Stimulated activated CD8-positive, alpha-beta memory T cell treated with anti-CD3 and anti-CD28 coated beads, Interleukin-15, amount 100 ng/mL, for 1 hour (primary cell): ENCODE measurements at places on chromosomes 7 and 10.

- DNase-seq, result no peak
Observed at GRCh38 chr7:157557263-157557662, 220.5 kb downstream of the DNAJB6 start.

DNA sequence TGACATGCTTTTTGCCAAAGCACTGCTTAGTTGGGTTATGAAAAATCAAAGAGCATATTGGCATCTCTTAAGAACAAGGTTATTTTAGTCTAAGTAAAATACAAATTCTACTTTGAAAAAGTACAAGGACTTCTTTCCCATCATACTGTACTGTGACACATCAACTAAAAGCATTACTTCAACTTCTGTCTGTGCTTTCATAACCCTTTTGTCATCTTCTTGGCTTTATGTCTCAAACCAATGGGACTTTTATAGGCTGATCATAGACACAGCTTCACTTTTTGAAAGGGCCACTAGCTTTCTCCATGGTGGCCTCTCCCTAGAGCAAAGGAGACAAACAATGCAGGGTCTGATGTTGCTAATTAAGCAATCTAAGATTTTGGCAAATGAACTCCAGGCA lies 188.9 kb upstream of the CSTF2T start:
- DNase-seq, result no peak

- no peak for DNase-seq
Observed at GRCh38 chr10:93913706-93914105, 19.9 kb downstream of the SLC35G1 start.

- no peak for DNase-seq
Observed at GRCh38 chr10:102540023-102540422, 36.3 kb downstream of the SUFU start.

DNA sequence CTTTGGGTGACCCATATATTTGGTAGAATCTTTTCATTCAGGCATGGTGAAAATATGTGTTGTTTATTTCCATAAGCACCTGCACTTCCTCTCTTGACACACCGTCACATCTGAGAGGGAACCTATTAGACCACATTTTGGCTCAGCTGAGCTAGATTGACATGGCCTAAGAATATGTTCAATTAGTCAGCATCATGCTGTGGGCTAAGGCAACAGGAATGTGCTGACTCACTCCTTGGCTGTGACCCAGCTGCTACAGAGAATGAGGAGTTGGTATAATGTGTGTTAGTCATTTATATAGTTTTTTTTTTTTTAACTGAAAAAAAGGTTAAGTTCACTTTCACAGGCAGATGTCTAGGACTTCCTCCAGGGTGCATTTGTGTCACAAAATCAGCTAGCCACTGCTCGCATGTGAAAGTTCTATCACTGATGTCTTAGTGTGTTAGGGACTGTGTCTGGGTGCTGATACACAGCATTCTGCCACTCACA lies 180.6 kb downstream of the SEMA3E start:
- no peak for DNase-seq

- DNase-seq, result no peak
Observed at GRCh38 chr10:70891627-70892026, 3.3 kb upstream of the PCBD1 start.

DNA sequence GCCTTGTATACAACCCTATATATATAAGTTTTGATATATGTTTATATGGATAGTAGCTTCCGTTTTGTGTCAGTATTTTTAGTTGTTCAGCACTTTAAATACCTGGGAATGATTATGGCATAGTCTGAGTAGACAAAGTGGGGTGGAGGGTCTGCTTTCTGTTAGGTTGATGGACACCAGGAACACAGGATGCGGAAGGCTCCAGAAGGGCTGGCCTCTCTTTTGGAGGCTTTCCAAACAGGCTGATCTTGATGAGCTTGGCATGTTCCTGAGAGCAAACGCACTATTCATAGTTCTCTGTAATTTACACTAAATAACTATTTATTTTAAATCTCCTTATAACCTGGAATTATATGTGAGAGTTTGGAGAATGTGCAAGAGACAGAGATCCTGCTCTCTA lies 12.7 kb downstream of the AKR1E2 start:
- no peak for DNase-seq

DNA sequence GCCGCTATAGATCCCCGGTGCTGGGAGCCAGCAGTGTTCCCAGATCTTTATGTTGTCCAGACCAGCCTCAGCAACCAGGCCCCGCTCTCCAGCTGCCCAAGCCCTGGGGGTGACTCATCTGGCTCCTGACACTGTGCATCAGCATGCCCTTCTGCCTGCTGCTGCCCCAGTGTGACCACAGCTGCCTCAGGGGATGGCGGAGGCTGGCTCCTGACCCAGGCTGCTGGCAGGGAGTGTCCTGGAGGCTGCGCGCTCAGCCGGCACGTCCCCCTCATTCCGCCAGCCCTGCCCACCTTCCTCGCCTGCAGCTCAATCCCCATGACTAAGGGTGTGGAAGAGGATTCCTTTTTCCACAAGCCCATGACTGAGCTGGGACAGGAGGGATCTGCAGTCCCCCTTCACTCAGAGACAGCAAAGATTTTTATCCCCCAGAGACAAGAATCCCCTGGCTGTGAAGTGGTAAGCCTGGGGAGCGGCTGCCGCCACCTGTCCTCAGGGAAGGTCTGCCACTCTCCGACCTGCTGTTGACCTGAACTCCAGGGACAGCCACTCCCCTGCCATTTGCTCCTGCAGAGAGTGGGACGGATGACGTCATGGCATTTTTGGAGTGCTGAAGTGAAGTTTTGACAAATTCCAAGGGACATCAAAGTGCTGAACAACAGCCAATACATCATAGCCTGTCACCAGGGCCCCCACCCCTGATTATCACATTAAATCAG lies 182.8 kb upstream of the BMPER start:
- no peak for DNase-seq

- no peak for DNase-seq
Observed at GRCh38 chr10:16717622-16718395, 99.4 kb downstream of the RSU1 start.

DNA sequence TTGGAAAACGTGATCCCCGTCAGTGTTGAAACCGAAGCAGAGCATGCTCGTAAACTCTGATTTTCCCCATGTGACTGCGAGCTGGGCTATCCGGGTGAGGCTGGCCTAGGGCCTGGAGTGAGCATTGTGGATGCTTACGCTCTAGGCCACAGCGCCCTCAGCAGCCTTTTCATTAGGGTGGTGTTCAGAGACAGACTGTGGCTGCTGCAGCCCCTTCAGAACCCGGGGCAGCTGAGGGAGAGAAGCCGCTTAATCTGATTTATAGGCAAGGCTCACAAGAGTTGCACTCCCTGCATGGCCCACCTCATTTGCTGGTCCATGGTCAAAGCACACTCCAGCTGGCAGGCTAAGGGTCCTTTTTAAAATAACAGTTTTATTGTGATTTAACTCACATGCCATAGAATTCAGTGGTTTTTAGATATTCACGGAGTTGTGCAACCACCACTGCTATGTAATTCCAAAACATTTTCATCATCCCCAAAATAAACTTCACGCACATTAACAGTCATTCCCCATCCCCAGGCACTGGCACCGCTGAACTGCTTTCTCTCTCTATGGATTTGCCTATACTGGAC lies 72.5 kb downstream of the SYPL1 start:
- no peak for DNase-seq

DNA sequence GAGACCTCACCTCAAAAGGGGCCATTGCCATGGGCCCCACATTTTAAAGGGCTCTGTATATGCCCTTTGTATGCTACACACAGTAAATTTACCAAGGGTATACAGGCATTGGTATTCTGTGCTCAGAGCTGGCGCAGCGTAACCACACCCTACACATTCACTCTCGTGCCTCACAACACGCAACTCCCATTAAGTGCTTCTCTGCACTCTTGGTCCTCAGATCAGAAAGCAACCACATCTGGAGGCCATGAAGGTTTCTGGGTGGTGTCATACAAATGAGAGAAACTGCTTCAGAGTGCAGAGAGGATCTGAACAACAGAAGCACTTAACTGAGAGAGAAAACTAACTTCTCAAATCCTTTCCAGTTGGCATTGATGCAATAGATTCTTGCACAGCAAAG lies 9.4 kb upstream of the CACUL1 start:
- DNase-seq, result no peak

DNA sequence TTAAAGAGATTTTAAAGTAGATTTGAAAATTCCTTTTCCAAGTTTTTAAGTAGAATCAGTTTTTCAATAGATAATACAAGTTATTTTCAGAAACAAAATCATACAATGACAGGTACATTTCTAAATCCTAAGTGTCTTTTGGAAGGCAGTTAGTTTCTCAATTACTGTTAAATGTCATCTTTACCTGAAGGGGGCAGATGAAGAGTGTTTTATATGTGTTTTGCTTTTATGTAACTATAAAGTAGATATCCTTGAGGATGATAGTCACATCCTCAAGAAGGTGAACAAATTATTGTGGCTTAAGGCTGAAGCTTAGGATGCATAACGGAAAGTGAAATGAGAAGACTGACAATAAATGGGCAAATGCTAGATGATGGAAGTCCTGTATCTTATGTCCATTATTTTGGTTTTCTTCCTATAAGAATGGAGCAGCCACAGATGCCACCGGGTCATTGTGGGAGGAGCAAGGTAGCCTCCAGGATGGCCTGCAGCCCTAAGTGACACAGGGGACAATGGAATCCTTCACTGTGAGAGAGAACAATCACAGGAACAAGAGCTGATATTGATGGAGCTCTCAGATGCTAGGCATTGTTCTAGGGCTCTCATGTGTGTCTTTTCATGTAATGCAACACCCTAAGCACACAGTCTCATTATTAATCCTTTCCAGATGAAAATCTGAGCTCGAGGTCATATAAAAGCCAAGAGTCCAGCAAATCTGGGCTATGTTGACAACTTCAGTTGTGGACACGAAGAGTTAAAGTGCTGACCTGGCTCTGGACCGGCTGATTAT lies 14.1 kb upstream of the MKX start:
- no peak for DNase-seq

DNA sequence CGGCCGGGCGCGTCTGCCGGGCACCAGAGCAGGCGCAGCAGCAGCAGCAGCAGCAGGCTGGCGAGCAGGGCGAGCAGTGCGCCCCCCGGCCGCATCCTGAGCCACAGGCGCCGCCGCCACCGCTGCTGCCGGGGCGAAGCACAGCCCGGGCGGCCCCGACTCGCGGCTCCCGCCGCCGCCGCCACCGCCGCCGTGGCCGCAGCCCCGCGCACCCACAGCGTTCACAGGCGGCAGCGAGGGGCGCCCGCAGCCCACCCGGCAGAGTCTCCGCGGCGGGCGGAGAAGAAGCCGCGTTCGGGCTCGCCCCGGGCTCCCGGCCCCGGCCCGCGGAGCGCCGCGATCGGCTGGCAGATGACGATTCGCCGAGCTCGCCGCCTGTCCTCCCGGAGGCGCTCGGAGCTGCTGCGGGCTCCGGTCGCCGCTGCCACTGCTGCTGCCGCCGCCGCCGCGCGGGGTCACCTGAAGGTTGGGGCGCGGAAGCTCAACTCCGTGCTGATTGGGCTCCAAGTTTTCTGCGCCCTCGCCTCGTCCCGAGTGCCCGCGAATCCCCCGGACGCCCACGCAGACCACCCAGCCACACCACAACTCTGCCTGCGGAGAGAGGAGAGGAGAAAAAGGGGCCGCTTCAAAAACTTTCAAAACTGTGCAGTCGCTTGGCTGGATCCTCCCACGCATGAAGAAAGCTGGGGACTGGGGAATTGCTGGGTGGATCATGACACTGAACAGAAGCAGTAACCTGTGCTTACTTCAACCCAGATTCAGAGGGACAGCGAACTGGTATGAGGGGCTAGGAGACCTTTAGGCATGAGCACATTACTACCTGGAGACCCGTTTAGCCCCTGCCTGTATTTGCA lies at the start of gene ST8SIA6:
Gene ST8SIA6 (minus strand): TSS at position 435 of the 854 bp plus-strand sequence. CDS start 340 bp downstream, at position 95.
- DNase-seq, result no peak

- no peak for DNase-seq
Observed at GRCh38 chr7:2613931-2614600, 17.7 kb upstream of the TTYH3 start.

- DNase-seq, result no peak
Observed at GRCh38 chr7:157620616-157621015, 283.8 kb downstream of the DNAJB6 start.

DNA sequence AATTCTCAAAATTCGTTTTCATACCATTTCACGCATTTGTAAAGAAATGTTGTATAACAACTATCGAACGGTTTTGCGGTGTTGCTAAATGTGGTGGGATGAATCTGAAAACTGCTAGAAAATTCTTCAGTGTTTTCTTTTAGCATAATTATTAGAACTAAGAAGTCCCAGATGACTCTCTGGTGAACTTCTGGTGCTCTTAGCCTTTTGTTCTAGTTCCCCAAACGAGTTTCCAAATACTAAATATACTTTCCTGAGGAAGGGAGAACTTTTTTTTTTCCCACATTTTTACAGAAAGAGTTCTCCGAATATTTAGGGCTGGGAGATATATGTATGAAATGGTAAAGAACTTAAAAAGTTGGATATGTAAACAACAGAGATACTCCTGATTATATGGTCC lies 82.5 kb downstream of the ICA1 start:
- no peak for DNase-seq

GRCh38 chr7:1109581-1110310 lies 21.8 kb downstream of the GPER1 start:
- DNase-seq, result no peak

DNA sequence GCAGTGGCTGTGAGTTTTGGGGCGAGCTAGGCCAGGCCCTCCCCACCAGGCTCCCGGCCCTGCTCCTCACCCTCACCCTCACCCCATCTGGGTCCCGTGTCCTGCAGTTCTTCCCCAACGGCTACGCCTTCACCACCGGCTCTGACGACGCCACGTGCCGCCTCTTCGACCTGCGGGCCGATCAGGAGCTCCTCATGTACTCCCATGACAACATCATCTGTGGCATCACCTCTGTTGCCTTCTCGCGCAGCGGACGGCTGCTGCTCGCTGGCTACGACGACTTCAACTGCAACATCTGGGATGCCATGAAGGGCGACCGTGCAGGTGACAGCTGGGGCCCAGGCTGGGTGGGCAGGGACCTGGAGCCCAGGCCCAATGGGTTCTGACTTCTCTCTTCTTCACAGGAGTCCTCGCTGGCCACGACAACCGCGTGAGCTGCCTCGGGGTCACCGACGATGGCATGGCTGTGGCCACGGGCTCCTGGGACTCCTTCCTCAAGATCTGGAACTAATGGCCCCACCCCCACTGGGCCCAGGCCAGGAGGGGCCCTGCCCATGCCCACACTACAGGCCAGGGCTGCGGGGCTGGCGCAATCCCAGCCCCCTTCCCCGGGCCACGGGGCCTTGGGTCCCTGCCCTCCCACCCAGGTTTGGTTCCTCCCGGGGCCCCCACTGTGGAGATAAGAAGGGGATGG lies 4.9 kb downstream of the GNB2 start:
- DNase-seq, result no peak

GRCh38 chr7:111763221-111763801 lies 201.0 kb upstream of the IMMP2L start:
- DNase-seq, result no peak

DNA sequence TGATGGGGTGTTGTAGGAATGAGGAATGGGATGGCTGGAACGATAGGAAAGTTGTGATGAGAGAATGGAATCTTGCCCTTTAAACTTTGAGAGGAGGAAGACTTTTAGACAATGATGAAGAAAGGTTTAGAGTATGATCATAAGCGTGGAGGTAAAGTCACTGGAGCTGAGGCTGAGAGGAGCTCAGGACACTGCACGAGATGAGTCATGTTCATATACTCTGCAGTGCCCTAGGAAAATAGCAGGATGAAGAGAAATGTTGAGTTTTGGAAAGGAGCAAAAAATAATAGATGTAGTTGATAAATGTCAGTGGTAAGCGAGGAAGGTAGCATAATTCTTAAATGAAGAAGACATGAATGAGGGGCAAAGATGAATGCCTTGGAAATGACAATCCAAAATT lies 28.3 kb upstream of the CUL1 start:
- no peak for DNase-seq

GRCh38 chr10:129104266-129105045 lies 362.6 kb upstream of the MGMT start:
- no peak for DNase-seq

- DNase-seq, result no peak
Observed at GRCh38 chr7:71465741-71466189, 333.8 kb downstream of the GALNT17 start.
